Pulmonary artery endothelial cell (primary cell): ENCODE measurements at places on chromosomes 11 and 22. TPM values are rescaled to one million over a fixed set of nuclear protein-coding genes. Genes with fewer than 3 reads are reported as not detected.

Gene OR56A1
- total RNA-seq: not detected in 2 replicates

Gene NEFH
- 1.1 and 3.8 TPM in 2 replicates for total RNA-seq

Gene CLDN25
- not detected in 2 replicates for total RNA-seq

Gene LSP1
- not detected in 2 replicates for total RNA-seq

Gene PKDREJ
- total RNA-seq: under 0.01 and 0.04 TPM in 2 replicates

Gene PDE2A
- total RNA-seq: 8.4 and 25.3 TPM in 2 replicates
